Fibroblast of pulmonary artery (primary cell): ENCODE measurements at places on chromosomes 4 and X.

DNA sequence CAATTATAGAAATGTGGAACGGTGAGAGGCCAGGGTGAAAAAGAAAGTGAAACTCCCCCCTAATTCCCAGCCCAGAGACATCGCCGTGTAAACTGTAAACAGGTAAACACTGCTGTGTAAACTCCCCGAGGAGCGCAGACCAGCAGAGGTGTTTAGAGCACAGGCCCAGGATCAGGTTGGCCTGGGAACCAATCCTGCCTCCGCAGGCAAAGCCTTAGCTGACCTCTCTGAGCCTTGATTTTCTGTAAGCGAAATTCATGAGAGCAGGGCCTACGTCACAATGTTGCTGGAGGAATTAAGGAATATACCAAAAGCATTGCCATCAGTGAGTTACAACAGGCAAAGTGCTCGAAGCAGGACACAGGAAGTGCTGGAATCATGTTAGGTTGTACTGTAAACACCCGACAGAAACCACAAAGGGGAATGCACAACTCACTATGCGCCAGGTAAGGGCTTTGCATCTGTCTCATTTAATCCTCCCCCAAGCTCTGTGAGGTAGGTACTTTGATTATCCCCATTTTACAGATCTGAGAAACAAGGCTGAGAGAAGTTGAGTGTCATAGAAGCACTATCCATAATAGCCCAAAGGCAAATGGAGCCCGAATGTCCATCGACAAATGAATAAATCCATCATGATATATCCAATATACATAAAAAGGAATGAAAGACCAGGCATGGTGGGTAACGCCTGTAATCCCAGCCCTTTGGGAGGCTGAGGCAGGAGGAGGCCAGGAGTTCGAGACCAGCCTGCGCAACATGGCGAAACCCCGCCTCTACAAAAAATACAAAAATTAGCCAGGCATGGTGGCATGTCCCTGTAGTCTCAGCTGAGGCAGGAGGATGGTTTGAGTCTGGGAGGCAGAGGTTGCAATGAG lies 30.7 kb upstream of the KIAA0232 start:
- no peak for DNase-seq

DNA sequence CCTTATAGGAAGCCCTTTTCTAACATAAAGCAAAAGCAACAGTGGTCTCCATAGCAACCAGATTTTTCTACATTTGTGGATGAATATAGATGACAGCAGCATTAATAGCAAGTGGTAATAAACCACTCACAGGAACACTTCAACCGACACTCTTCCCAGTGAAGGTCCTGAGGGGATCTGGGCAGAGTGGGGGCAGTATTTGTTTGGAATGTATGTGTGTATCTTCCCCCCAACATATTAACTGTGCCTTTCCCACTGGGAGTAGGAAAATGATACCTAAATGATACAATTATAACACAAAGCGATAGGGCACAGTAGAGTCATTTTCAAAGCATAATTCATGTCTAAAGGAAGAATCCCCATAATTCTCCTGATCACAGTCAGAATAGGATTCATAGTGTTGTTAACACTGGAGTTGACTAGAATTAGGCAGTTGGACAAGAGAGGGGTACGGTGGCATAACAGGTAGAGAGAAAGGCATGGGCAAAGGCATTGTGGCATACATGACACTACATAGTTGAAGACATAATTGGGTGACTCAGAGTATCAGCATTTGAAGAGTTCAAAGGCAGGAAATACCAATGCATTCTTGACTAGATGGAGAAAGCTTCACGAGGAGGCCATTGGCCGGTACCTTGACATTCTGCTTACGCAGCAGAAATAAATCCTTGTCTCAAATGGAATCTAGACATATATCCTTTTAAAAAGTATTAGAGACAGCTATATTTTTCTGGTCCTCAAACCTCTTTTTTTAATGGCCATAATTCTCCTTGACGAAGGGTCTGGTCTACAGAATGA lies 15.2 kb downstream of the CAPN6 start:
- DNase-seq, result no peak

DNA sequence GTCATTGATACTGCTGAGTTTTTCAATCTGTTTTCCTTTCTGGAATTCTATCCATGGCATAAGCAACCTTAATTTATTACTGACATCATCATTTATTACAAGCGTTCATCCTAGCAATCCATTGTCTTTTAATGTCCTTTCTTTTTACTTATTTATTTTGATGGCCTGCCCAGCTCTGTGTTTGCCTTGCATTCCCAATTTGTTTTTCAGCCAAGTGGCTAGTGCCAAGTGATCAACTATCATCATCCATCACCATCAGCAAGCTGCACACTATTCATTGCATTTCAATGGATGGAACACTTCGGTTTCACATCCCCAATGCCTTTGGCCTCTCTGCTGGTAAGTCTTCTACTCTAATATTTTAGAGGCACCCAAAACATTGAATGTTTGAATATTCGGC lies 831.7 kb upstream of the EPHA5 start:
- DNase-seq, result no peak

DNA sequence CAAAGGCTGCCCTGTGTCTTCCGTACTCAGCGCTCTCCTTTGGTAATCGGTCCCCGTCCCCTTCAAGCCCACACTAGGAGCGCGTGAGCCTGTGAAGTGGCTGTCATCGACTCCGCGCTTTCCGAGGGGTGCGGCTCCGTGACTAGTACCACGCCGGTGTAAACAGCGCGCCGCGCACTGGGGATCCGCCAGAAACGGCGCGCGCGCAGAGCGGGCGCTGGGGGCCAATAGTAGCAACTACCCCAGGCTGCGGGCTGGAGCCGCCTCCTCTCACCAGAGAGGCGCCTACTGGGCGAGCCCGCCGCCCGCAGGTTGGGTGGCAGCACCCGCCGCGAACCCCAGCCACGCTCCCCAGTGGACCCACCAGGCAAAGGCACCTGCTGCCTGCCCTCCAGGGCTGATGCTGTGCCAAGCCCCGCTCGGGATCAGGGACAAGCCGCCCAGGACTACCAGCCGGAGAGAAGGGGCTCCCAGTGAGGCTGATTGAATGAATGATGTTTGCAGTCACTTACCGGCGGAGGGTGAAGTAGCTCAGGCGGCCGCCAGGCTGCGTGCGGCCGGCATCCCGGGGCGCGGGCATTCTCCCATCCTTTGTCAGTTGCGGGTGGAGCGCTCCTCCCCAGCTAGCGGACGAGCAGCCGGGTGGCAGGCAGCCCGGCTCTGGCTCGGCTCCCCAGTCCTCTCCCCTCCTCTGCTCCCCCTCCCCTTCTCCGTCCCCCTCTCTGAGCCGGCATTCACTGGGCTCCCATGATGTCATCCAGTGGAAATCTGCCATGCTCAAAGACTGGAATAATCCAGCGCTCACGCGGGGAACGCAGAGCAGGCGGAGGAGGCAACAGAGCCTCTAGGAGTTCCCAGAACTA lies 370.3 kb upstream of the SMIM31 start:
- no peak for DNase-seq

GRCh38 chr4:82984459-82984858 lies 26.2 kb downstream of the LIN54 start:
- DNase-seq, result peak; percentile 36

DNA sequence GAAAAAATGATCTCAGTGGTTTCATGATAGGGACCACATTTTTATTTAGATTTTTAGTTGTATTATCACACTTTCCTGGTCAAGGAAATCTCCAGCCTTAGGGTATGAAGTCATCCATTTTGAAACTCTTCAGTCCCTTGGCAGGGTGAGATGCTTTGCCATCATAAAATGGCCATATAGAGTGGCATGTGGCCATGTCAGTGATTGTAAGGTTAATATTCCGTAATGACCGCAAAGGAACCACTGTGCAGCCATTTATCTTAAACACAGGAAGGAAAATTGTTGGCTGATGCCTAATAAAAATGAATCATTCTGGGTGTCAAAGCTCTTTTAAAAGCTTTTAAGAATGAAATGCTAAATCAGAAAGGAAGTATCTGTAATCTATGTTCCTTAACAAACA lies 35.6 kb downstream of the COMMD8 start:
- peak; percentile 16 for DNase-seq

DNA sequence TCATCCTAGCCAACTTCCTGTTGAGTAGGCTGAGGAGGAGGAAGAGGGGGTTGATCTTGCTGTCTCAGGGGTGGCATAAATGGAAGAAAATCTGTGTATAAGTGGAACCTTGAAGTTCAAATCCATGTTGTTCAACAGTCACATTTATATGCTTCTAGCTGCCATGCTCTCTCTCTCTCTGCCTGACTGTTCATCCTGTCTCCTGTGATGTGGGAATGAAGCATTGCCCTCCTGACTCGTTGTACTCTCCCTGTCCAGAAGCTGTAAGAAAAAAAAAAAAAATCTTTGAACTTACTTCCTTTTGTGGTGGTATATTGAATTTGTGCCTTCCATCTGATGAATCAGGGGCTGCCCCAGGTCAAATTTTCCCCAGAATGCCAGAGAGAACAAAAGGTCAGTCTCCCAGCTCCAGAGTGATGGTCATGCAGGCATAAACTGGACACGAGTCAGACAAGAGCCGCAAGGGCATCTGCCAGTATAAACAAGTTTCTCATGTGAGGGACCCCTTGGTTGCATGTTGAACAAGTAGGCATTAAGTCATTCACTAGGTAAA lies 257.0 kb downstream of the IDS start:
- DNase-seq, result peak; percentile 13

DNA sequence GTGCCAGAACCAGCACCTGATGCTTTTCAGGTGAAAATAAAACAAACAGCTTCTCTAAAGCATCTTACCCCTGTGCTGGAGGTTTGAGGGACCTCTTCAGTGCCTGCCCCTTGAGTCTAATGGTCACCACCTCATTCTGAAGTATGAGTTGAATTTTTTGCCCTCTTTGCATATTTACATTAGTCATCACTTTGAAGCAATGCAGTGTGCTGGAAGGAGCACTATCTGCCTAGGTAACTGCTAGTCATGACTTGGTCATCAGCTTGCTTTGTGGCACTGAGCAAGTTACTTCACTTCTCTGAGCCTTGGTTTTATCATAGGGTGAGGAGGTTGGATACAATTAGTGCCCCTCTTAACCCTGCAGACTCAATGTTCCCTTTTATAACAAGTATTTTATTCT lies 44.9 kb downstream of the SPATA18 start:
- peak; percentile 17 for DNase-seq

DNA sequence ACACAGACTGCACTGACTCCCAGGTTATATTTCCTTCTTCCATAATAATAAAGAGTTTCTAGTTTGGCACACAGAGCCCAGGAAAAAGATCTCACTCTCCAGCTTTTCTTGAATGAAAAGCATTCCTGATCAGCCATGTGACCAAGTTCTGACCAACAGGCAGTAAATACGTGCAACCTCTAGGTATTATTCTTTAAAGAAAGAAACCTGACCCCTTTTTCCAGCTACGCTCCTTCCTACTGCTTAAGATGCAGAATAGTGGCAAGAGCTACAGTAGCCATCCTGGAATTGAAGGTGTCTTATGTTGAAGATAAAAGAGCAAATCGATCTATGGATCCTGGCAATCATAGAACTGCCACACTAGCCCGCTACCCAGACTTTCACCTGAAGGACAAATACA lies 76.7 kb downstream of the LRBA start:
- no peak for DNase-seq

DNA sequence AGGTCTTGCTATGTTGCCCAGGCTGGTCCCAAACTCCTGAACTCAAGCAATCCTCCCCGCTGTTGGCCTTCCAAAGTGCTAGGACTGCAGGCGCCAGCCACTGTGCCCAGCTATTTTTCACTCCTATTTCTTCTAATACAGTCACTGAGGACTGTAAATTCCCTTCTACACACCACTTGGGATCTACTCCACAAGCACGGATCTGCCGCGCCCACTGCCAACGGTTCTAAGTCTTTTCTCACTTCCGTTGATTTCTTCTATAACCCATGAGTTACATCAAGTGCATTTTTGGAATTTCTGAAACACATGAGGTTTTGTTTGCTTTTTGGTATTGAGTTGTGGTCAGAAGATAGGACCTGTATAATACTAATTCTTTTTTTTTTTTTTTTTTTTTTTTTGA lies 48.6 kb downstream of the FAM53A start:
- no peak for DNase-seq

- DNase-seq, result no peak
Measured at GRCh38 chrX:76987381-76987780, 459.8 kb upstream of the FGF16 start.

DNA sequence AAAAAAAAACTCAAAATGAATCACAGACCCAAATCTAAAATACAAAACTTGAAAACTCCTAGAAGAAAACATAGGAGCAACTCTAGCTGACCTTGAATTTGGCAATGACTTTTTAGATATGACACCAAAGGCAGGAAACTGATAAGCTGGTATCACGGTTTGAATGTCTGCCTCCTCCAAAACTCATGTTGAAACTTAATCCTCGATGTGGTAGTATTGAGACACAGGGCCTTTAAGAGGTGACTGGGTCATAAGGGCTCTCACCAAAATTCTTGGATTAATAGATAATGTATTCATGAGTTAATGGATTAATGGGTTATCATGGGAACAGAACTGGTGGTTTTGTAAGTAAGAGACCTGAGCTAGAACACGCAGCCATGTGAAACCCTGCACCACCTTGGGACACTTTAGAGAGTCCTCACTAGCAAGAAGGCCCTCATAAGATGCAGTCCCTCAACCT lies 40.5 kb downstream of the FRYL start:
- no peak for DNase-seq

DNA sequence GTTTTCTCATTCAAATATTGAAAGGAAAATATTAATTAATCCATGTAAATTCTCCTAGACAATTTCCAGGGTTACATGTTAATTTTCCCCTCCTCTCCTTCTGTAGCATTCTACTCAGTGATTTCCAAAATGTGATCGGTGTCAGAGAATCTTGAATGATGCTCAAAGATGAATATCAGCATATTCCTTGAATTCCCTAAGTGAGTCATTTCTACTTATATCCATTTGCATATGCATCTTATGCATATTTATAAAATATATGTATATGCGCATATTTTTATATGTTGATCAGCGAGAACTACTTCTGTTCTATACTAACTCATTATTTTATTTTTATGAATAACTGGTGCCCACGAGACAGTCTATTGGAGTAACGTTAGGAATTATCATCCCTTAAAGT lies 33.9 kb upstream of the GALNTL6 start:
- DNase-seq, result no peak

DNA sequence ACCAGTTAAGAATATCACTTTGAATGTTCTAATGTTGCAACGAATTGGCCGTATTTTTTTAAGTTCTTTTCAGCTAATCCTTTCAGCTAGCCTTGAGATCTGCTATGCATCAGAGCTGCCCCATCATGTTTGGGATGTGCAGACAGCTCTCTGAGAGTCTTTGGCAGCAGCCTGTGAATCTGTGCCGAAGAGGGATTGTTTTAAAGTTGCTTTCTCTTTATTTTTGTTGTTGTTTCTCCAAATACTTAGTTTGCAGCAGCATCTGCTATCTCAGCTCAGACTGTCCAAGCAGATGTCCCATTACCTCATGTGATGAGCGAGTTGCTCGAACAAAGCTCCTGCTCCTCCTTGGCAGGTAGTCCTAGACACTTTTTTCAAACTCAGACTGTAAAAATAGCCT lies 1002.5 kb upstream of the INTU start:
- peak; percentile 15 for DNase-seq
